Thoracic aorta (tissue), 2 donors: ENCODE measurements at places on chromosomes 11 and 22.

DNA sequence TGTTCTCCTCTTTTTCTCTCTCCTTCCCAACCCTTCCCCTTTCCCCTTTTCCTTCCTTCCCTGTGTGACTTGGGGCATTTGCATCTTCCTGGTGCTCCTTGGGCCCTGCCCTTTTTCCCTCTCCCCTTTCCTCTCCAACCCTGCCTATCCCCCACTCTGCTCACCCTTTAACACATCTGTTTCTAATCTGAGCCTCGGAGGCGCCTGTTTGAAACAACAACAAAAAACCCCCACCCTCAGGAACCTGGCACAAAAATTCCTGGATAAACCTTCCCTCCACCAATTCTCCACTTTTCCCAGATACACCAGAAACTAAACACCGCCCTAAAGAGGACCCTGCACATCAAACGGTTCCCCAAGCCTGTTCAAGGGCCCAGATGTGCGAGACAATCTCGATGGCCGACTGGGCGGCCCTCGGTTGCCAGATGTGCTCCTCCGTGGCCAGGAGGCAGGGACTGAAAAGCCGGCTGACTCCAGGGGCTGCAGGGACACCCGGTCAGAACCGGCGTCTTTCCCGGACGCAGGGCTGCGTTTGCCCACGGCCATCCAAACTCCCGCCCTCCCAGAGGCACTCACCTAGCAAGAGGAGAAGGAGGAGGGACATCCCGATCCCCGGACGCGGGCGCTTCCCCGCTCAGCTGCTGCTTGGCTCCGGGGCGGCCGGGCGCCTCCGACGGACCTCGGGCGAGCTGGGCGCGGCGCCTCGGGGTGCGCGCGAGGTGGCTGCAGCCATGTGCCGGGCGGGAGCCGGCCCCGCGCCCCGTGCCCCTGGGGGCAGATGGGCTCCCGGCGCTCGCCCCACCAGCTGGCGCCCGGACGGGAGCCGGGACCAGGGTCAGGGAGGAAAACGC, 486 bp downstream of the CLMP start:
- no peak for DNase-seq

GRCh38 chr22:49779211-49779610, 48.5 kb downstream of the BRD1 start:
- DNase-seq: no peak

- DNase-seq: no peak
Measured at GRCh38 chr11:86537541-86538222, 134.7 kb downstream of the ME3 start.

GRCh38 chr11:125332821-125333220, 163.2 kb downstream of the FEZ1 start:
- no peak for DNase-seq
